ENCODE measurements at places on chromosomes 11 and 22.

- DNase-seq = no peak
Observed at GRCh38 chr11:11973866-11974265, 34.6 kb downstream of the DKK3 start.

DNA sequence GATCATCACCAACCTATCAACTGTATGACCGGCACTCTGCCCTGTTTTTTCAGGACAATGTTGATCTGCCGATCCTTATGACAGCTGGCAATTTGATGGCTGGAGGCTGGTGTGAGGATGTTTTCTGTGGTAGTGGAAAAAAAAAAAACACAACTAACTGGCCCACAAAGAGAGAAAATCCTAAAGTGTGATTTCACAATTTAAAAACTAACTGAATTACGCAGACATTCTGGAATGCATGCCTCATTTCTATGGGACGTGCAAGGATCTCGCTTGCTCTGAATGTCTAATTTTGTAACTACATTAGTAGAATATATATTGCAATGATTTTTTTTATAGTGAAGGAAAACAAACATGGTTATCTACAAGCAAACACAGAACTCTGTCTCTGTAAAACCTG, 590.5 kb downstream of the ETS1 start:
- DNase-seq = no peak

- DNase-seq = no peak
Observed at GRCh38 chr11:105937331-105937730, 84.7 kb downstream of the MSANTD4 start.

- DNase-seq = no peak
Observed at GRCh38 chr11:68120273-68121066, 718 bp downstream of the CHKA start.

DNA sequence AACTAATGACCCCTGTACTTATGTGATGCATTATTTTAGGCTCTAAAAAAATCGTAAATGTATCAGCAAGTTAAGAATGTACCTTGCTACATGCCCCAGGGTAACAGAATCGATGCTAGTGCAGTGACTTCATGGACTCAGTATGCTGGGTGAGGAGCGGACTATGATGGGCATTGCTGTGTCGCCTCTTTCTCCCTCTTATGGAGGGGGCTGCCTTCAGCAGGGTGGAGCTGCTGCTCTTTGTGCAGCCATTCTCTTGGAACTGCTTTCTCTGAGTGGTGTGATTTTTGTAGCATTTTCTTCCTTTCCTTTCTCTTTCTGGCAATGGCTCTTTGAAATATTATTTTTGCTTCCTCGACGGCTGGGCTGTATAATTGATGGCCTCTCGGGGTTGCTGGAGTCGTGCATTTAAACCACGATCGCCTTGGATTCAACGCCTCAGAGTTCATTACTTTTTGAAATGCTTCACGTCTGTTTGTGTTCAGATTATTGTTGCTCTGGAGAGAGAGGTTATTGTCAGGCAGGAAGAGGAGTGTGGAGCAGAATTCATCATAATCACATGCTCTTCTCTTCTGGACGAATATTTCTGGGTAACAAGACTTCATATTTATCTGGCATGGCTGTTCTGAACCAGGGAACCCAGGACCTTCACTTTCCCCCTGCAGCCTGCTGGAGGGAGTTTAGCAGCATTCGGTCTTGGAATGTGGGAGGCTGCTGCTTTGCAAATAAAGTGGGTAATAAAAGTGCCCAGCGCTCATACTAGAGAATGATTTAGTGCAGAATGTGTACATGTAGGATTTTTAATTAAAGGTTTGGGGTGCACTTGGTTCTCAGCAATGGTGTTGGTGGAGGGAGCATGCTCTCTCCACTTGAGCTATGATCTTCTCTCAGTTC, 804.2 kb downstream of the NTM start:
- no peak for DNase-seq

GRCh38 chr22:43850529-43850928, 11.8 kb downstream of the SULT4A1 start:
- DNase-seq = no peak

DNA sequence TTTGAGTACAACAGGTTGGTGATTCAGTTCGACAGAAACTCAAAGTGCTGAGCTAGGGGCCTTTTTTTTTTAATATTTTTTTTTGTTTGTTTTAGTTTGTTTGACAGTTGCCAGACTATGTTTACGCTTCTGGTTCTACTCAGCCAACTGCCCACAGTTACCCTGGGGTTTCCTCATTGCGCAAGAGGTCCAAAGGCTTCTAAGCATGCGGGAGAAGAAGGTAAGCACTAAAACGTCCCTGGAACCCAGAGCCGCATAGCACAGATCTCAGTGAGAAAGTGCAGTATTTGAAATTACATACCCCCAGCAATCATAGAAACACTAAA, 649 bp downstream of the PRRG4 start:
- DNase-seq = no peak

DNA sequence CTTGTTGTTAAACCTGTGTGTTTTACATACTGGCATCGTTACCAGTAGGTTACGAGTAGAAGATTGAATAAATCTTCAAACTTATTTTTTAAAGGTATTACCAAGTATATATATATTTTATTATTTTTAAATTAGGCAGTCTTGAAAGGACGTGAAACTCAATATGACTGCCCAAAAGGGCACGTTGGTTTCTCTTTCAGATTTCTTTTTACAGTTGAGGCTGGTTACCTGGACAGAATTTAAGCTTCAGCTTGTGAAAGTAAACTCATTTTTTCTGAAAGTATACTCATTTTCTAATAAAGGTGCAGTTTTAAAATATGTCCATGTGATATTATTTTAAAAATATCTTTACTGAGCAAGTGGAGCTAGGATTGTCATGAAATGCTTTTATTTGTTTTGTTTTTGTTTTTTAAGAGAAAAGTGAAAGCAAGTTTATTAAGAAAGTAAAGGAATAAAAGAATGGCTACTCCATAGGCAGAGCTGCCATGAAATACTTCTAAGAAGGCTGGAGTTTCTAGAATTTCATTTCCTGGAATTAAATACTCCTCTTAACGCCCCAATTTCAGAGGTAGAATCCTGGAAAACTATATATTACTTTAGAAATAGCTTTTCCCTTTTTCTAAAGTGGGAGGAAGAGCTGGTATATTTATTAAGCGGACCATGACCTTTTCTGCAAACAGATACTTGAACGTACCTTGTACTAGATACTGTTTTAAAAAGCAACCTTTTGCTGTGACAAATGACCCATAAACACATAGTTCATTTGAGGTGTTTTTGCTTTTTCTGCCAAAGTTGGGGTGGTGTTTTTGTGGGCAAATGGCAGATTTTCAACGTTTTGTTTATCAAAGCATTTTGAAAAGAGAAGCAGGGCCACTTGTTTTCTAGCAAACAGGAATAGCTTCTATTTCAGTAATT, 1.9 kb downstream of the FBXO7 start:
- DNase-seq = no peak

DNA sequence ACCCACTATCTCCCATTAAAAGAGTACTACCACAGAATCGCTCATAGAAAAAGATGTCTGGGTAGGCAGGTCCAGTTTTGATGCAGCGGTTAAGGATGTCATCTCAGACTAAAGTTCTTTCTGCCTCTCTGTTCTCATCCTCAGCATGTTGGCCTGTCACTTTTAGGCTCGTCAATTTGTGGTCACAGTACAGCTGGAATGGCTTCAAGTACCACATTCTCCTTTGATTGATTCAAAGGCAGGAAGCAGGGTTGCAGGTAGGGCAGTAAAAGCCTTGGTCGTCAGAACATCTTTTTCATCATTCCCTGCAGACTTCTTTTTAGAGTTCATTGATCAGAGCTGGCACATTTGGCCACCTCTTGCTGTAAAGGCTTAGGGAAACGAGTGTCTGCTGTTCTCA, 28.7 kb downstream of the SDHD start:
- no peak for DNase-seq

GRCh38 chr11:125365196-125365931, 130.7 kb downstream of the FEZ1 start:
- no peak for DNase-seq

GRCh38 chr11:46675288-46675851, 25.0 kb downstream of the ARHGAP1 start:
- DNase-seq = no peak

- DNase-seq = no peak
Observed at GRCh38 chr22:37803195-37803638, 4.5 kb upstream of the GCAT start.

DNA sequence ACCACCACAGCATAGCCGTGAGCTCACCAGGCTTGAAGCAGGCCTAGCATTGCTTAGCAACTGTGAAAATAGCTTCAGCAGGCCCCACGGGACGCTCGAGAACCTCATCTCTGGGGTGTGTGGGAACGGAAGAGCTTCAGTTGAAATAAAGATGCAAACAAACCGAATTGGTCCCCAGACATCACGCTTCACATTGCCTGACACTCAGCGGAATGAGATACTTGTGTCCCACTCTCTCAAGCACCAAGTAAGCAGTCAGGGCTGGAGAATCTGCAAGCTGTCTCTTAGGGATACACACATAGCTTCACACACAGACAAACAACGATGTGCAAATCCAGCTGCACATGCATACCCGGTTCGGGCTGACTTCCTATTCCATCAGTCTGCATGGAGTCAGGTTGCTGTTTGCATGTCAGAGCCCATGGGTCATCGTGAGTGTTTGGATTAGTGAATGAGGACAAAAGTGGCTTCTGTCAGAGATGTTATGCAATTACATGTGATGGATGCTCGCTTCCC, 205.7 kb downstream of the SNX19 start:
- DNase-seq = no peak

DNA sequence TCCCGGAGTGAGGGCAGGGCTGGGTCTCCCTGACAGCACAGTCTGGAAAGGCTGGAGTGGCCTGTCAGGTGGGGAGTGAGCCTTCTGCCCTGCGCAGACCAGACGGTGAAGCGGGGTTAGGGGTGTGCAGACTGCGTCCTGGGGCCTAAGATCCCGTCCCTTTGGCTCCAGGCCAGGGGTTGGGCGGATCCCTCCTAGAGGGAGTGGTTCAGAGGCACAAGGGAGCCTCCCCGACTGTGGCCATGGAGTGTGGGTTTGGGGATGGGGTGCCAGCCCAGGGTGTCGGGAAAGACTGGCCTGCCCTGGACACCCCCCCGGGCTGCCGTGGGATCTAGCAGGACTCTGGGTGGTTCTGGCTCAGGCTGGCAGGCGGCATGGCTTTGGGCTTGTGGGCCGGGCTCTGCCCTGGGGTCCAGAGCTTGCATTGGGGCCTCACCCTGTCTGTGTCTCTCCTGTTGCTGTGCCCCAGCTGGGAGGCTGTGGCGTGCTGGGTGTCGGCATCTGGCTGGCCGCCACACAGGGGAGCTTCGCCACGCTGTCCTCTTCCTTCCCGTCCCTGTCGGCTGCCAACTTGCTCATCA, 19.5 kb downstream of the TSPAN4 start:
- no peak for DNase-seq

GRCh38 chr11:69416762-69417698, 64.4 kb upstream of the LINC01488 start:
- DNase-seq = no peak

DNA sequence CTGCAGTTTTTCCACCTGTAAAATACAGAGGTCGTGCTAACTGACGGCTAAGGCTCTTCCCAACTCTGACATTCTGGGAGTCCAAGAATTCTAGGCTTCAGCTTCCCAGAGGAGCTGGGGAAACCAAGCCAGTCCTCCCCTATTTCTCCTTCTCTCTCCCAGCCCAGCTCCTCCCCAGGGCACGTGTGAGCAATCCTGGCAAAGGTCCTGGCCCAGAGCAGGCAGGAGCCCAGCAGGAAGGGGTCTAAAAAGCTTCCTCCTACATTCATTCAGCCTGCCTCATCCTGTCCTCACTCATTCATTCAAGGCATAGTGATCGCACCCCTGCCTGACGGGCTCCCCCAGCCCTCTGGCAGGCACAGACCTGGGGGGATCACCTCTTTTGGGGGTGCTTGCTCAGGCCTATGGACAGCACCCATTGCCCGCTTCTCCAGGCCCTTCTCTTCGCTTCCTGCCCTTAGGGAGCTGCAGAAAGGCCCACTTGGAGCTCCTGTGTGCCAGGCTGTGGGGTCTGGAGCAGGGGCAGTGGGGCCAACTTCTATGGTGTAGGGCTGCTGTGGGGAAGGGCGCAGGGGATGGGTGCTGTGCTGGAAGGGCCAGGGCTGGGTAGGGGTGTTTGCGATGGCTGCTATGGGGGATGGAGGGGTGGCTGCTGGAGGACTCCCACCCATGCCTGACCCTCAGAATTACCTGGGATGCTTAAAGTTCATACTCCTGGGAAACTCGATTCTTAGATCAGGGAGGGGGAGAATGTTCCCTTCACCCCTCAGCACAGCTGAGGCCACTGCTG, 9.8 kb downstream of the KCNC1 start:
- no peak for DNase-seq

GRCh38 chr11:126214841-126215240, 3.3 kb downstream of the FAM118B start:
- DNase-seq = no peak

- DNase-seq = no peak
Observed at GRCh38 chr11:127233998-127234397, 233.4 kb upstream of the KIRREL3 start.

- DNase-seq = no peak
Observed at GRCh38 chr11:73236205-73236765, 18.2 kb downstream of the P2RY2 start.

DNA sequence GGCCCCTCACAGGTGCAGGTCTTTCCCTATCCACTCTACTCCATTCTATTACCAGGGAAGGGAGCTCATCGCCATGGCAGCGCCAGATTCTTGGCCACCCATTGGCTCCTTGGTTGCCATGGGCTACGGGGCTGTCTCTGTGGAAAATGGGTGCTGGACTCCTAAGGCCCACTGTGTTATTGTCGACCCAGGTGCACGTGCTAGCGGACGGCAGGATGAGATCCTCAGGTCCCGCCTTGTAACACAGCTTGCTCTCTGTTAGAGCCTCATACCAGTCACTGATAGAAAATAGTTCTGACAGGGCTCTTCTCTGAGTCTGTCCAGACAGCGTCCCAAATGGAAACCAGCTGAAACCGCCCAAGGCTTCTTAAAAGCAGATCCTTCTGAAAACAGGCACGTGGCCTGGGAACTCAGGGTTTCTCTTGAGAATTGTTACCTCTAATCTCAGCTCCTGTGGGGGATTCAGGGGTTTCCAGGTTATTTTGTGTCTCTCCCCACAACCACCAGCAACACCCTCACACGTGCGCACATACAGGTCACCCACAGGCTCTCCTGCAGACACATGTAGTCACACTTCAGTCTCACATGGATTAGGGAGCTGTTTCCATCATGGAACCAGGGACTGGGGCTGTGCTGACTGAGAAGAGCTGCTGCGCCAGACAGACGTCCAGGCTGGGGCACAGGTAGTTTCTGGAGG, 1.5 kb downstream of the TUB start:
- DNase-seq = no peak

DNA sequence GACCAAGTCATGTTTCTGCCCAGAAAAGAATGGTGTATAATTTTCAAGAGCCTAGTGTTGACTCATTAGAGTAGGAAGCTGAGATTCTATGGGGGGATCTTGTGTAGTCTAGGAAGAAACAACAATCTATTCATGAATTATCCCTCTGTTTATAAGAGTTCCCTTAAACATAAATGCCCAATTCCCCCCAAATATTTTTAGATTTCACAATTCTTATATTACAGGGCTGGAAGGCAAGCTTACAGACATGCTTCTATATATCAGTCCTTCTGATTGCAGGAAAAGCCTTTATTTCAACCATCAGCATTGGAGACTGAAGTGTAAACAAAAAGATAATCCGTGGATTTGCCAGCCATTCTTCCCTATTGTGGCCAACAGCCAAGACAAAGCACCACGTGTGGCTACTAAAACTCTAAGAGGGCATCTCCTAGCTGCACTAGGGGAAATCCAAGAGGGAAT, 71.4 kb downstream of the NAT10 start:
- DNase-seq = no peak

GRCh38 chr11:112156153-112156955, 7.5 kb downstream of the IL18 start:
- DNase-seq = no peak

- DNase-seq = no peak
Observed at GRCh38 chr22:20937794-20938671, 20.8 kb downstream of the CRKL start.

Data from stimulated activated CD8-positive, alpha-beta memory T cell treated with anti-CD3 and anti-CD28 coated beads, Interleukin-2, amount 100 ng/mL, for 48 hours (primary cell).